ENCODE measurements at places on chromosomes 1 and 21.

DNA sequence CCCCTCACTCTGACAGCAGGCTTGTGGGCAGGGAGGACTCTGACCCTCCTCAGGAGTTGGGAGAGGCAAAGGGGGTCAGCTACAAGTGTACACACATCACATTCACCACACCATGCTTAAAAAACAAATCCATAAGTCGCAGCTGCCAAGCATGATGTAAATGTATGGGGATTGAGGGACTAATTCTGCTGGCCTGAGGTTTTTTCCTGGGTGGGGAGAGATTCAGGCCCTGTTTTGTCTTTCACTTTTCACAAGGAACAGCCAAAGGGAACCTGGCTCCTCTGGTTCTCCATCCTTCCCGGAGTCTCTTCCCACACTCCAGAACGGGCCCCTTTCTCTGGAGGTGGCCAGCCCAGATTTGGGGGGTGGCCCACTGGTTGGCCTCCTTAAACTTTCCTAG, 1.3 kb upstream of the MTARC2 start:
- no peak for DNase-seq

DNA sequence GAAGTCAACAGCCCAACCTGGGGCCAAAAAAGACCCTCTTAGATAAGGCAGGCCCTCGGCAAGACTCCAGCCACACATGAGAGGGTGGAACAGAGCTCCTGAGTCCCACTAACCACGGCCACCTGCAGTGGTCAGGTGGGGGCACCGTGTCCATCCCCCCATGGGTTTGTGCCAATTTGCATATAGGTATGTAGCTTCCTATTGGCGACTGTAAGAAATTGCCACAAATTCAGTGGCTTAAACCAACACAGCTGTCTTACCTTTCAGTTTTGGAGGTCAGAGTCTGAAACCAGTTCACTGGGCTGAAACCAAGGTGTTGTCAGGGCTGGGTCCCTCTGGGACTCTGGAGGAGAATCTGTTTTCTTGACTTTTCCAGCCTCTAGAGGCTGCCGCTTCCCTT, 59.3 kb downstream of the COL18A1 start:
- no peak for DNase-seq

GRCh38 chr1:43220905-43221778, 48.6 kb upstream of the TMEM125 start:
- peak; percentile 39 for DNase-seq

- DNase-seq: no peak
Observed at GRCh38 chr1:232628335-232629249, 1.3 kb downstream of the SIPA1L2 start.

GRCh38 chr1:164841702-164842465, 282.9 kb downstream of the PBX1 start:
- no peak for DNase-seq

GRCh38 chr1:161305867-161306519, 3.8 kb downstream of the MPZ start:
- DNase-seq: peak; percentile 96

GRCh38 chr1:158112994-158113758, 67.5 kb upstream of the CD1D start:
- peak; percentile 78 for DNase-seq

All from germinal center (tissue), 1 donor.